ENCODE measurements at places on chromosomes 1 and 21.

DNA sequence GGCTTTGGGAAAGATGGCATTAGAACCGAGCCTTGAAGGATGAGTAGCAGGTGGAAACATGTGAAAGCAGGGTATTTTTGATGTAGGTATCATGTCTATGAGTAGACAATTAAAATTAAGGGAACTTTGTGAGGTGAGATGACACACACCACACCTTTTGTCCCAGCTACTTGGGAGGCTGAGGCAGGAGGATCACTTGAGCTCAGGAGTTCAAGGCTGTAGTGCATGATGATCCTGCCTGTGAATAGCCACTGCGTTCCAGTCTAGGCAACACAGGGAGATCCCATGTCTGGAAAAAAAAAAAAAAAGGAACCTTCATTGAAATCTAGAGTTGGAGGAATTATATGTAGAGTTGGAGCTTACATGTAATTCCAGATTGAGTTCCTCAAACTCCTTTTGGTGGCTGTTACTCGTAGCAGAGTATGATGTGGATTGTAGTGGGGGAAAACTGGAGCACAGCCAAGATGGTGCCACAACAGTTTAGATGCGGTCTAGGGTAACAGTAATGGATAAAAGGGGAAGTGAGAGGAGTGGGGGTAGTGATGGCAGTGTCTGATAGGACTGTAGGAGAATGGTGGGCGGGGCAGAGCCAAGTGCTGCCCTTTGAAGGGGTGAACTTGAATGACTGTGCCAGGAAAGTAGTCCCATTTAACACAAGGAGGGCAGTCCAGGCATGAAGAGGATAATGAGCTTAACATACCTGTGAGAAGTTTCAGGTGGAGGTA, 17.4 kb downstream of the AK4 start:
- DNase-seq = no peak

DNA sequence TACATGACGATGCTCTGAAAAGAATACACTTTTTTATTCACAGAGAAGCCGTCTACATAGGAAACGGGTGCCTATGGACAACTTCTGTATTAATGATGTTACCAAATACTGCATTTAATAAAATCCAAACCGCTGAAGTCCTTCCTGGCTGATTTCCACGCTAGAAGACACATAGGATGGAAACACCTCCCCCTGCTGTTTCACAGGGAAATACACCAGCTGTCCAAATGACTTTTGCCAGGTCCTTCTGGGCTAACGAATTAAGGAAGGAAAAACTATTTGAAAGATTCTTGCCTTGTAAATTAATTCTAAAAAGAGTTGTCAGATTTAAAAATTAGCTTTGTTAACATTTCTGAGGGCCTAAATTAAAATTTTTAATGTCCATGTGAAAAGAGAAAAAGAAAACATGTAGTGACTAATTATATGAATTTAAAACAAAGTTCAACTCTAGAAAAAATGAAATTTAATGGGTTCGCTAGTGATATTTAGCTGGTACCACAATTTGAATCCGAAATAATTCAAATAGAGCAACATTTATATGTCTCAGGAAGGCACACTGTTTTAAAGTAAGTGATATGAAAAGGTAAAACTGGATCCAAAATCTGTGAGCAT, 146.0 kb downstream of the RERE start:
- DNase-seq = no peak

- DNase-seq = no peak
Measured at GRCh38 chr21:17146426-17146825, 366.4 kb upstream of the CXADR start.

GRCh38 chr1:7317888-7318287, 453.2 kb upstream of the VAMP3 start:
- DNase-seq = no peak

GRCh38 chr1:22323846-22324504, 127.7 kb upstream of the ZBTB40 start:
- no peak for DNase-seq

- DNase-seq = no peak
Measured at GRCh38 chr1:53620061-53620855, 118.7 kb downstream of the GLIS1 start.

GRCh38 chr1:226908913-226909312, 31.2 kb upstream of the COQ8A start:
- no peak for DNase-seq

GRCh38 chr1:94597701-94598100, 56.1 kb upstream of the F3 start:
- no peak for DNase-seq

DNA sequence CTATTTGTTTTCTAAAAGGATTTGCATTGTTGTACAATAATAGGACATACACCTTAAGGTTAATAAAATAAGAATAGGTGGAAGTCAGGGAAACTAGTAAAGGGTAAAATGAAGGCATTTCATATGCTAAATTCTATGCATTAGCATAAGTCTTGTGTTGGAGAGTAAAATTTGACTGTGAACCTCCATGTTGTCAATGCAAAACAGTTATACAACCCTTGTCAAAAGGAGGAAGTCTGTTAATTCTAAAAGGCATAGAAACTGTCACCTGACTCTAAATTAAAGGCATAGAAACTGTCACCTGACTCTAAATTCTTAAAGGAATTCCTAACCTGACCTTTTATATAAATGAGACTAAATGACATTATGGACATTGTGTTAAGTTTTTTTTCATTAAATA, 291.8 kb downstream of the OLFM3 start:
- no peak for DNase-seq

GRCh38 chr21:24200052-24200451, 1407.2 kb downstream of the MRPL39 start:
- no peak for DNase-seq

DNA sequence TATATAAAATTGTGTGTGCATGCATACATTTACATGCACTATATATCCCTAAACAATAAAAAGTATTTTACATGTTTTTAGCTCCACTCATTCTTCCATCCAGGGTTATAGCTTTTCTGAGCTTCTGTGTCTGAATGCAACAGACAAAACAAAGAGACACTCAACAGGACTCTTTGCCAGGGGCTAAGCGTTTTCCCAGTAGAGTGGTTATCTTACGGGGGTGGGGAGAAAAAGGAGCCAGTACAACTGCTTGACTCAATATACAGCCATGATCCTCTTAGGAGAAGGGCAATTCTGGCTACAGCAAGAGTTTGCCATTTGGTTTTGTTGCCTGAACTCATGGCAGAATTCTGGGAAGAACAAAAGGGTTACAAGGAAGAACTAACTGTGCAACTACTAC, 14.6 kb upstream of the PPP2R5A start:
- no peak for DNase-seq

DNA sequence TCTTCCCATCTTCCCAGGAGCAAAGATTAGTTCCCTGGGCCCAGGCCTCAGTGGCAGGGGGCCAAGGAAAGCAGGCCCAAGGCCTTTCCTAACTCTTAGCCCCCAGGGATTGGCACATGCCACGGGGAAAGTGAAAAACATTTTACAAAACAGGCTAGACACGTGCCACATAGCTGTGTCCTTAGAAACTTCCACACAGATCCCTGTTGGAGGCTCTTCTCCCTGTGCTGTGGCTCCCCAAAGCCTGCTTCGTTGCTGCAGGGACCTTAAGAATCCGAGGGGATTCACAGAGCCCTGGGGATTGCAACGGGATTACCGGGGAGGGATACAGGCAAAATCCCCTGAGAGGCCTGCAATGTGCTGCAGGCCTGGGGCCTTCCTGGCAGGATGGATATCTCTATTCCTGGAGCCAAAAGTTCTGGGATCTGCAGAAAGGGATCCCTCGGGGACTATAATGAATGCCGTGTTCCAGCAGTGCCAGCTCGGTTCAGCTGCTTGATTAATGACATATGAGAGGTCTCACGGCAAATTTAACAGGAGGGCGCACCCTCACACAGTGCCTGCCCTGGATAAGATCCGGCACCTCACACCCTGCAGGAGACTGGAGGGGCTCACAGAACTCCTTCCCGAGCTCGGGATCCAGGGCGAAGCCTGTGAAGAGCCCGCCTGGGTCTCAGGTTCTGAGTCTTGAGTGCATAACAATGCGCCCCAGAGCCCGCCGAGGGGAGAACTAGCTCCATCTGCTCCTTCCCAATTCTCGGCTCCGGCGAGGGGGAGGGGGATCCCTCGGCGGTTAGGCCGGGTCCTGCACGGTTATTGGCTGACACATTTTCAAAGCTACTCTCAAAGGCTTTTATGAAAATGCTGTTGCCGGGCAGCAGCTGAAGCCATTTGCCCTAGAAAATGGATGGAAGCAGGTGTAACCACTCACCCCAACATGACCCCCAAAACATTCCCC, 15.3 kb upstream of the RGS8 start:
- DNase-seq = no peak

GRCh38 chr1:157150631-157151030, 12.4 kb upstream of the ETV3 start:
- DNase-seq = no peak

- no peak for DNase-seq
Measured at GRCh38 chr1:87682565-87682964, 353.9 kb downstream of the LMO4 start.

DNA sequence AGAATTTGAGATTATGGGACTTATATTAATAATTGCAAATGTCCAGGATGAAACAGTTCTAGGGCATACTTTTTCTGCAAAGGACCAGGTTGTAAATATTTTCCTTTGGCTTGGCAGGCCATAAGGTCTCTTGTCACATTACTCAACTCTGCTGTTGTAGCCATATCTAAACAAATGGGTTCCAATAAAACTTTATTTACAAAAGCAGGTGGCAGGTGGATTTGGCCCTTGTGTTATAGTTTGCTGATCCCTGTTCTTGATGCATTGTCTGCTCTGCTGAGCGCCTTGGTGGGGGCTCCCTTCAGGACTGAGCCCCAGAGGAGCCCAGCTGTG, 258.5 kb downstream of the FOXD2 start:
- DNase-seq = no peak

DNA sequence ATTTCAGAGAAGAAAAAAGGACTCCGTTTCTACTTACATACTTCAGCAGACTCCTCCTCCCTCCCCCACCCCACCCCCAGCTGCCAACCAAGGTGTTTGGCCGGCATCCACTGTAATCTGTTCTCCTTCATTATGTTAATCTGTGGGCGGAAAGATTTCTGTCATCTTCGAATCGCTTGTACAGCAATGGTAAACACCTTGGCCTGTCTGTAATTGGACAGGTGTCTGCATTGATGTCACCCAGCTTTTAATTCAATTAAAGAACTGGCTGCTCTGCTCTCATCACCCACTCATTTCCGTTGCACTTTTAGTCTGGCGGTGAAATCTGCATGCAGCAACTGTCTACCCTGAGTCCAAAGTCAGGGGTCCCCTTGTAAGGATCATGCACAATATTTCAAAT, 368.6 kb downstream of the USH2A start:
- no peak for DNase-seq

- DNase-seq = no peak
Measured at GRCh38 chr1:217313096-217313495, 317.8 kb downstream of the GPATCH2 start.

DNA sequence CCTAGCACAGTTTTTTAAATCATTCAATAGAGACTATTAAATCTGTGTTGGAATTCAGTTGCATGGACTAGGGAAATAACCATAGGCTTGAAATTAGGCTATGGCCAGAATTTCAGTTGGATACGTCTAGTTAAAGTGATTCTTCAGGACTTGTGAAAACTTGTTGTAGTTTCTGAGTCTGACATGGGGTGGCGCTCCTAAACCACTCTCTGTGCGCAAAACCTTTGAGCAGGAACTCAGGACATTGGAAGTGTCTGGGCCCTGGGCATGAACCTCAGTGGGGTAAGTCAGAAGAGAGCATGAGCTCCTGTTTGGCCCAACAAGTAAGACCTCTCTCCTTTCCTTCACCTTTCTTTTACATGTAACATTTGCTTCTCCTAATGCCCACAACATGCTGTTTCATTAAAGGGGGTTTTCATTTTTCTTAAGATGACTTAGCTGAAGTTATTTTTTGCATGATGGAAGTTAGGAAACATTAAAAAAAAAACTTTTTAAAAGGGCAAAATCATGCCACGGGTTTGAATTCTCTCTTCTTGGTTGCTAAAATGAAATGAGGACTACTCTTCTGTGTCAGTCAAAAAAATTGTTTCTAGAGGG, 17.1 kb upstream of the CCDC190 start:
- no peak for DNase-seq

DNA sequence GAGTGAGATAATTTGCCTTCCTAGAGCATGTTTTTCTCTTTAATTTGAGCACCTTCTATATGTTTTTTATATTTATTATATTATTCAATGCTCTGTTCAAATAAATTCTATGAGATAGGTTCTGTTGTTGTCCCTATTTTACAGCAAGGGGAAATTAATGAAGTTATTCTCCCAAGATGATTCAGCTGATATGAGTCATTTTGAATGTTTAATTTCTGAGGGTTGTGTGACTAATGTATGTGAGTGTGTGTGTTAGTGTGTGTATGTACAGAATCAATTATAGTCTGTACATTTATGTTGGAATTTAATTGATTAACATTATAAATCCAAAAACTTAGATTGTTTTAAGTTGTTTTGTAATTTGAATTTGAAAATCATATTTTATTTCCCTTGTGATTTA, 1536.7 kb upstream of the B3GALT2 start:
- no peak for DNase-seq
